ENCODE measurements at places on chromosomes 5 and 9. TPM values are rescaled to one million over a fixed set of nuclear protein-coding genes. Genes with fewer than 3 reads are reported as not detected.

DNA sequence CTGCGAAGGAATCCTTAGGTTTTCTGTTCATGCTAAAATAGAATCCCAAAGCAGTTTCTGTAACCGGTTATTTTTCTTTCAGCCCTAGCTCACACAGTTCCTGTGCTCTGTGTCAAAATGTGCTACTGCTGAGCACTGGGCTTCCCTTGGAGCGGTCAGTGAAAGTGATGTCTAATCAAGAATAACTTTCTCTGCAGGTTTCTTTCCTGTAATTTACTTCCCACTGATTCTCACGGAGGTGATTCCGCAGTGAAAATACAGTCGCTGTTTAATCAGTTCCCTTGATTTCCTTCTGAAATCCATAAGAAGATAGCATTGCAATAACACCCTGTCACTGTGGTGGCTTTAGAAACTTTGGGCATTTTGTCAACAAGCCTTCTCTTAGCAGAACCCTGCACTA, 112.0 kb upstream of the ISL1 start:
- no peaks in the 10 kb centered on the region for H3K27me3 ChIP-seq
- DNase-seq: no peak
- H3K36me3 ChIP-seq: no peaks in the 10 kb centered on the region
- H3K27ac ChIP-seq: no peak overlapping the region
- no peaks in the 10 kb centered on the region for H3K4me1 ChIP-seq

DNA sequence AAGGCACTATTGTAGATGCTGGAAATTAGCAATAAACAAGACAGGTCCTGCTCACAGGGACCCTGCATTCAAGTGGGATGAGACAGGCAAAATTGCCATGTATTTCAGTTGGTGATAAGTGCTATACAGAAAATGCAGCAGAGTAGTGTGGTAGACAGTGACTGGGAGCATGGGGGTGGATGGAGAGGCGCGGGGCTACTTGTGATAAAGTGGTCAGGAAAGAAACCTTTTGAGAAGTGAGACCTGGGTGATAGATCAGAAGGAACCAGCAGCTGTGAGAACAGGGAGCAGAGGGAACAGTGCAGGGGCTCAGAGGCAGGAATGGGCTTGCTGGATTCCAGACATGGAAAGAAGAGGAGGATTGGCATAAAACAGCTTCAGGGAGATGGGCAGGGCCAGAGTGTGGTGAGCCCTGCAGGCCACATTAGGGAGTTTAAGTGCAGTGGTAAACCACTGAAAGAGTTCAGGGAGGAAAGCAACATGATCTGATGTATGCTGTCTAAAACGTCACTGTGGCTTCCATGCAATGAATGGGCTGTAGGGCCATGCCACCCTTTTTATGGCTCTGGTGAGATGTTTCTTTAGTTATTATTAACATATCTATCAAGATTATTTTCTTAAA, 7.3 kb downstream of the CRHBP start:
- no peaks in the 10 kb centered on the region for H3K4me1 ChIP-seq
- peaks cover 8% of the 10 kb centered on the region for H3K27me3 ChIP-seq
- no peak for DNase-seq
- H3K36me3 ChIP-seq: no peaks in the 10 kb centered on the region

DNA sequence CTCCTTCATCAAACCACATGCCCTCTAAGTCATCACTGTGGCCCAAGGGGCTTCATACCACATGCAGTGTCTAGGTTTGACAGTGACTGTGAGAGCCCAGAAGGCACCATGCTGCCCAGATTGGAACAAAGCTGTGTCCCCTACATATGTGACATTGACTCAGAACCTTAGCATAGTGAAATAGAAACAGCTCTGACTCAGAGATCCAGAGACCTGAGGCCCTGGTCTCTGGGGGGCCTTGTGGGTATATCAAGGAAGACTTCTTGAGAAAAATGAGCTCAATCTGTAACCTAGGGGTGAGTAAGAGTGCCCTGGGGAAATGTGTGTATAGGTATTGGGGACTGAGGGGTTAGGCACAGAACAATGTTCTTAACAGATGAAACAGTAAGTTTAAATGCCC, 7.1 kb upstream of the ENTREP1 start:
- no peaks in the 10 kb centered on the region for H3K4me1 ChIP-seq
- H3K27me3 ChIP-seq: peaks cover 10% of the 10 kb centered on the region
- no peak overlapping the region for H3K27ac ChIP-seq
- H3K36me3 ChIP-seq: no peaks in the 10 kb centered on the region
- DNase-seq: no peak

DNA sequence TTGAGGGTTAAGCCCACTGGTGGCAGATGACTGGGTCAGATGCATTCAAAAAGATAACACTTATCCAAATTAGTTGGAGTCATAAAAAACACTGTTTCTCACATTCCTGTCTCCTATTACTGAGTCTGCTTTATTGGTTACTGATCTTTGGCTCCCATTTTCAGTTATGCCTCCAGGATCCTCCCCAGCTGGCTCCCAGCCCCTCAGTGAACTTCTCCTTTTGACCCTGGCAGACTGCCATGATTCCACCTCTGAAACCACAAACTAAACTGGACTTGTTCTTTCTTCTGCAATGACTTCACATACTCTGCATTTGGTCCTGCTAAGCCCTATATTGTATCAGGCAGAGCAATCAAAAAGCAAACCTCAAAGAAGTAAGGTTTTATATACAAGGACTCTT, 860.8 kb upstream of the DMAC1 start:
- no peaks in the 10 kb centered on the region for H3K4me1 ChIP-seq
- H3K36me3 ChIP-seq: no peaks in the 10 kb centered on the region
- no peak overlapping the region for H3K27ac ChIP-seq

DNA sequence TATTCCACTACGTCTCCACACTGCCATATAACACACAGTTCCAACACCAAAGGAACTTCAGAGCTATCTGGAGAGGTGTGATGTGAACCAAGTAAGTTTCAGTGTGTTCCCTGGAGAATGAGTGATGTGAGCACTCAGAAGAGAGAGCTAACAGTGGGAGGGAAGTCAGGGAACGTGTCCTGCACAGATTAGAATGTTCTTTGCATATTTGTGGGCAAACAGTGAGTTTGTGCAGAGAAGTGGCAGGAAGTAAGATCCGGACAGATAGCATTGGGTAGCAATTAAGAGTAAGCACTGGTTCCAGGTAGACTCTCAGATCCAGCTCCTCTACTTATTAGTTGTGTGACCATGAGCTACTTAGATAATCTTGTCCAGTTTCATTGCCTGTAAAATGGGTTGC, 206.4 kb downstream of the PDZD2 start:
- H3K27me3 ChIP-seq: no peaks in the 10 kb centered on the region
- DNase-seq: no peak
- no peaks in the 10 kb centered on the region for H3K36me3 ChIP-seq
- H3K27ac ChIP-seq: no peak overlapping the region

DNA sequence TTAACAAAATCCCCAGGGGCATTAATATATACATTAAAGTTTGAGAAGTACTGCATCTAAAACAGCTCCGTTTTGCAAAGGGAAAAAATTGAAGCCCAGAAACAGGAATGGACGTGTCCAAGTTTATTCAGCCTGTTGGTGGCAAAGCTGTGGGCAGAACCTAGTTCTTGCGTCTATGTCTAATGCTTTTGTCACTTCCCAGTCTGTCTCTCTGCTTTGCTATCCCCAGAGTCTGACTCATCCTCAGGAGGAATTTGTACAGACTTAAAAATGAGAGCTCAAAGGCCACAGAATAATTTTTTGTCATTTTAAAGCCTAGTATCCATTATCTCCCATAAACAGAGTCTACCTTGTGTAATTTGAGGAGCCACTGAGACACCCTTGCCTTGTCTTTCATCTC, 330.9 kb upstream of the GRIA1 start:
- H3K27ac ChIP-seq: no peak overlapping the region
- no peak for DNase-seq
- H3K27me3 ChIP-seq: no peaks in the 10 kb centered on the region
- H3K4me3 ChIP-seq: no peak overlapping the region

DNA sequence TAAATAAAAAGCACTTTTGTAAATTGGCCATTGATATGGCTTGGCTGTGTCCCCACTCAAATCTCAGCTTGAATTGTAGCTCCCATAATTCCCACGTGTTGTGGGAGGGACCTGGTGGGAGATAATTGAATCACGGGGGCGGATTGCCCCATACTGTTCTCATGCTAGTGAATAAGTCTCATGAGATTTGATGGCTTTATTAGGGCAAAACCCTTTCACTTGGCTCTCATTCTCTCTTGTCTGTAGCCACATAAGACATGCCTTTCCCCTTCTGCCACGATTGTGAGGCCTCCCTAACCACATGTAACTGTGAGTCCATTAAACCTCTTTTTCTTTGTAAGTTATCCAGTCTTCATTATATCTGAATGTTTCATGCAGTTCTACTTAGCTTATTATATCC, 153.2 kb downstream of the TARS1 start:
- no peak overlapping the region for H3K4me3 ChIP-seq
- no peaks in the 10 kb centered on the region for H3K4me1 ChIP-seq
- no peak overlapping the region for H3K27ac ChIP-seq
- no peaks in the 10 kb centered on the region for H3K27me3 ChIP-seq
- H3K36me3 ChIP-seq: no peaks in the 10 kb centered on the region

GRCh38 chr5:139419226-139420192, 15.6 kb upstream of the SPATA24 start:
- H3K4me1 ChIP-seq: peaks cover 21% of the 10 kb centered on the region
- peak; percentile 43 for DNase-seq
- H3K27ac ChIP-seq: peak overlapping the region; percentile 64
- no peaks in the 10 kb centered on the region for H3K27me3 ChIP-seq
- H3K36me3 ChIP-seq: no peaks in the 10 kb centered on the region
- no peak overlapping the region for H3K4me3 ChIP-seq

DNA sequence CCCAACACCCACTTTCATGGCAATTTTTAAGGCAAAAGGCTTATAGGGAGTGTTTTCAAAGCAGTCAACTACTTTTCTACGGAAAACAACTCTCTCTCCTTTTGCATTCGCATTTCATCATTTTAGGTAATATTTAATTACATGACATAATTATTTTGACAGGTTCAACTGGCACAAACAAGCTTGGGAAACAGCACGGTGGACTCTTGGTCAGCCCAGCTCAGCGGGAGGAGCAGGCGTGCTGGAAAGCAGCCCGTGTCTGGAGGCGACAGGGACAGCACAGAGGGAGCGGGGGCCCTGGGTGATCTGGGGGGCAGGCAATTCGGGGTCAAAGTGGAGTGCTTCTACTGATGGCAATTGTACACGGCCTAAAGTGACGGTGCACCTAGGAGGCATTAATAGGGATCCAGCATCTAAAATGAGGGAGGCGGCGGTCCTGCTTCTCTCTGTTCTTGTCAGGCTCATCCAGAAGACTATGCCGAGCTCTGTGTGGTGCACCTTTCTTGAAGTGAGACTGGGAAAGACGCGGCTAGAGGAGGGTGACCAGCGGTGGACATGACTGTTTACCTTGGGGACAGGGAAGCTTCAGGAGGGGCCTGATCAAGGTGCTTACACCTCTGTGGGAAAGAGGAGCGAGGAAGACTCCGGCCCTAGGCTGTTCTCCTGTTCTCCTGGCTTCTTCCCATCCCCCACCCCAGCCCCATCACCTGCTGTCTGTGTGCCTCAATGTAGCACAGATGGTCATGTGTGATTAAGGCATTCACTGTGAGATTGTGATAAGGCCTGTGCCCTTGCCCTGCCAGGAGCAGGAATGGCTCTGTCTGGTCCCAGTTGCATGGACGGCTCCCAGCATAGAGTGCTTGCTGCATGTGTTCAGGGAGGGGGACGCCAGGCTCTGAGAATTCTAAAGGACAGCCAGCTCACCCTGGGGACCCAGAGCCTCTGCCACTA, 3.4 kb downstream of the MYMK start:
- H3K4me1 ChIP-seq: peaks cover 8% of the 10 kb centered on the region
- no peak overlapping the region for H3K4me3 ChIP-seq
- no peaks in the 10 kb centered on the region for H3K27me3 ChIP-seq
- no peak overlapping the region for H3K27ac ChIP-seq
- no peaks in the 10 kb centered on the region for H3K36me3 ChIP-seq
- no peak for DNase-seq

DNA sequence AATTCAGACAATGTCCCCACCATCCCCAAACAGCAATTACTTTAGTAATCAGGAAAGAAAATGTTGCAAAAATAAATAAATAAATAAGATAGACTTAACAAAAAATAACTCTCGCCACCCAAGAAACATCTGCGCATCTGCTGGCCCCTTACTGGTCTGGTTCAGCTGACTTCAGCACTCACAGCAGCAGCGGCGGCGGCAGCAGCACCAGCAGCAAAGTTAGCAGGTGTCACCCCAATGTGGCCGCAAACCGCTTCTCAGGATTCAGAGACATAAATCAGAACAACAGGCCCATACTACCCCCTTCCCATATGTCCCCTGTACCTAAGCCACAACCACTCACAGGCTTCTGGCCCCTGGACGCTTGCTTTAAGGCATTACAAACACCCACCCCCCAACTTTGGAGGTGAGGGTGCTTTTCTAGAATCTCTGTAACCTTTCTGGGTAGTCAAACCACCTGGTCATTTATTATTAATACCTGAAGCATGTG, 593.0 kb downstream of the BNC2 start:
- no peaks in the 10 kb centered on the region for H3K27me3 ChIP-seq
- DNase-seq: no peak
- no peak overlapping the region for H3K27ac ChIP-seq
- no peak overlapping the region for H3K4me3 ChIP-seq
- H3K36me3 ChIP-seq: no peaks in the 10 kb centered on the region

The MCTP1 gene
- total RNA-seq: 8.7 TPM

The NXNL2 gene
- 0.84 TPM for total RNA-seq

The IL17B gene
- not detected for total RNA-seq

The NDST1 gene
- 85.1 TPM for total RNA-seq

The CARD9 gene
- 0.68 TPM for total RNA-seq

The GABRG2 gene
- total RNA-seq: 0.43 TPM

The SLC6A7 gene
- total RNA-seq: 0.88 TPM

The CCL27 gene
- total RNA-seq: not detected

All from hepatocyte (in vitro differentiated cells).